Muscle of back (tissue), 13 donors: ENCODE measurements at places on chromosomes 6 and 20.

GRCh38 chr6:162871966-162872365 is 144.2 kb downstream of the PACRG start:
- no peak for DNase-seq

DNA sequence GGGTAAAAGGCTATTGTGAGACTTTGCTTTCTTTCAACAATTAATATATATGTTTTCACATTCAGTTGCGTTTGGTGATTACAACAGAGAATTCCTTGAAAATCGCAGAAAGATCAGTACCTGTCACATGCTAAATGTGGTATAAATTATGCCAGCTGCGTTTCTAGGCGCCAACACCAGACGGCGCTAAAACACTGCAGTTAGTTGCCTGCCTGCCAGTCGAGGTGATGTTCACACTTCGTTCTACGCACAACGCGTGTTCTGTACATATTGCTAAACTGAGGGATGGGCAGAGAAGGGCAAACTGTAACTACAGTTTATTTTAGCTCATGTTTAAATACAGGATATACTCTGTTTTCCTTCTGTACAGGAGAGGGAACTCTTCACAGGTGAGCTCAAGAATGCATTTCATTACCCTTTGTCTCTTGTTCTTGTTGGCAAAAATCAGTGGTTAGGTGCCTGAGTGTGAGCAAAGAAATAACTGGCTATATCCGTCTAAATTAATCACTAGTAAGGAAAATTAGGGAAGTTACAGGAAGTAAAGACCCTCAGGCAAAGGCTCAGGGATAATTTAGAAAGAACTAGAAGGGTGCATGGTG is 100.1 kb upstream of the RGS17 start:
- peak; percentile 10 for DNase-seq

DNA sequence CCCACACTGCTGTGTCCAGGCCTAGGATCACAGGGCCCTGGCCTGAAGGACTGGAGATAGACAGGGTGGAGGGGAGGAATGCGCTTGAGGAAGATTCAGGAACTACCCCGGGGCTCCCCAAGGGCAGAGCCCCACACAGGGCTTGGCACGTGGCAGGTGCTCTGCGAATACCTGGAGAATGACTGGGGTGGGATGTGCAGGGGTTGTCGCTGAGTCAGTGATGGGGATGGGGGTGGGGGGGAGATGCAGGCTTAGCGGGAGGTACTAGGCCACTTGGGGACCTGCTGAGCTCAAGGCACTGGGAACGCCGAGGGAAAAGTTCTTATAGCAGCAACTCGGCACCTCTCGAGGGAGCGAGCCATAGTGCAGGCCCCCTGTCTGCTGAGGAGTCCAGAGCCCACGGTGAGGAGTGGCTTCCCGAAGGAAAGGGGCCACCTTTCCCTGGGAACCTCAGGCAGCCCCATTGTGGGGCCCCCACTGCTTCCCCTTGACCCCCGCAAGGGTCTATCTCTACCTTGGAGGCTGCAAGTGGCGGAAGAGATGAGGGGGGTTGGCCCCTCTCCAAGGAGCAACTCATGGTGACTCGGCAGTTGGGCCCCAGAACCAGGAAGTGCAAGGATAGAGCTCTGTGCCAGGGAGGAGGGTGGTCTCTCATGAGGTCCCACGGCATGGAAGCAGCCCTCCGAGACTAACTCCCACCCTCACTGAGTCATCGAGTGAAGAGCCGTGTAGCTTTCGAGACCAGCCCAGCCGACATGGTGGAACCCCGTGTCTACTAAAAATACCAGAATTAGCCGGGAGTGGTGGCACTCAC is 33.1 kb downstream of the SRC start:
- no peak for DNase-seq

DNA sequence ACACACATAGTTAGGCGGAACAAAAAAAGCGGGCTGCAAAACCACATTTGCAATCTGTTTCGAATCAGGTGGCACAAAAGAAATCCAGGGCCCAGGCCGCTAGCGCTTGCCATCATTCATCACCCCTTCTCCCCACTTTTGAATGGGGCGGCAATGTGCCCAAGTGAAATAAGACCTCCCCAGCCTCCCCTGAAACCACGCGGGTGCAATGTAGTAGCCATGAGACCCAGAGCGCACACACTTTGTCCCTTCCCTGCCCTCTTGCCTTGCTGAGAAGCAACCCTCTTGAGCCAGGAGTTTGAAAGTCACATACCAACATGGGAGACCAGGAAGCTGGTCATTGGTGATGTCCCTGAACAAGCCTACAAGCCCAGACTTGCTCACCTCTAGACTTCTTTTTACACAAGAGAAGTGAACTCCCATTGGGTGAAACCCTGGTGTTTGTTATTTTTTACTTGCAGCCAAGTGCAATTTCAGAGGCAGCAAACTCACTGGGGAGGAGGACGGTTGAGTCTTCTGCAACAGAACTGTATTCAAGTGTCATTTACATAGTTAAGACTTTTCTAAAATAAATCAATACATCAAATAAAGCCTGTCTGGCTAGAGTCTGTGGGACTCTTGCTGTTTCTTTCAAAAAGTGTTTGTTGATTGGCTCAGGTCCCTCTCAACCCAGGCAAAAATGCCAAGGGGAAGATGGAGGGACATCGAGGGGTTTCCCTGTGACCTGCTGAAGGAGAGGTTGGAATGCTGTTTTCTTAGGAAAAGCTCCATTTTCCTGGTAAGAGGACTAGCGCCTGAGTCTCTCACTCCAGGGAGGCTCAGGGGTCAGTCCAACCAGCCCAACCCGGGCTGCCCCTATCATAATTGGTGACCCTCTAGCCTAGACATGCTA is 138.1 kb upstream of the PTPN1 start:
- DNase-seq: no peak

DNA sequence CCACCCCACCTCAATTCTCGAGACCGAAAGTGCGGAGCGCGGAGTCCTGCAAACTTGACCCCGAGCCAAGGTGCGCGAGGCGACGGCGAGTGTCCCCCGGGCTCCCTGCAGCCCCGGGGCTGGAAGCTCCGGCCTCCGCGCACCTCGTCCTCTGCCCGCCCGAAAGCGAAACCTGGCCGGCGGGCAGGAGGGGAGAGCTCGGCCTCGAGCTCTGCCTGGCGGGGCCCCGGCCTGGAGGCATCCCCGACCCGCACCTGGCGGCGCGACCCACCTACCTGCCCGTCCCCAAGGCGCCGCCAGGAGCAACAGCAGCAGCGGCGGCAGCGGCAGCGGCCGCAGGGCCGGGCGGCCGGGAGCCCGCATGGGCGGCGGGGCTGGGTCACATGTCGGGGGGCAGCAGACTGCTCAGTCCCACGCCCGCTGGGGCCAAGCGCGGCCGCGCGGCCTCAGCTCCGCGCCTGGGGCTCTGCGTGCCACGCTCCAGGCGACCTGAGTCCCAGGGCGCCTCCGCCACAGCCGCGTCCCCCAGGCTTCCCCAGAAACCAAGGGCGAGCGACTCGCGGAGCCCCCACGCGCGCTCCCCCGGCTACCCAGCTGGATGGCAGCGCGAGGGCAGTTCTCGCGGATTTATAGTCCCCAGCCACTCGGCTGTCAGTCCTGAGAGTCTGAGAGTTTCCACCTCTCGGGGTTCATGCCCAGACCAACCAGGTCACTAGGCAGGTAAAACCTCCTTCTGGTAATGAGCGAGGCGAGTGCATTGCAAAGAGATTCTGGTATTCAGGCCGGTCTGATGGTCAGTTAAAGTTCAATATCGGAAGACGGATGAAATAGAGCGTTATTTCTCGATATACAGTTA is at the start of gene IL20RA:
IL20RA (minus strand) TSS at position 600 of the 856 bp plus-strand sequence; CDS start at position 363, 237 bp downstream.
- peak; percentile 37 for DNase-seq

DNA sequence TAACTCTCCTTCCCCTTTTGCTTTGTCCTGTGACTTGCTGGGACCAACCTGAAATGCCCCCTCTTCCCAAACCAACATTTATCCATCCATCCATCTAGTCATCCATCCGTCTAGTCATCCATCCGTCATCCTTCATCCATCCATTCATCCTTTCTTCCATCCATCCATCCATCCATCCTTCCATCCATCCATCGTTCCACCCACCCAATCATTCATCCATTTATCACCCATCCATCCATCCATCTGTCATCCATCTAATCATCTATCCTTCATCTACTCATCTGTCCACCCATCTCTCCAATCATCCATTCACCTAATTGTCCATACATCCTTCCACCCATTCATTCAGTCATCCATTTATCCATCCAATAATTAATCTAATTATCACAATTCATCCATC is 92.7 kb downstream of the EDN3 start:
- no peak for DNase-seq

- no peak for DNase-seq
Measured at GRCh38 chr6:26594730-26595632, 1.8 kb upstream of the ABT1 start.

GRCh38 chr6:33988121-33989015 is 157.5 kb downstream of the GRM4 start:
- DNase-seq: no peak

GRCh38 chr6:90103056-90103800 is 193.4 kb downstream of the BACH2 start:
- no peak for DNase-seq

- DNase-seq: no peak
Measured at GRCh38 chr20:50823319-50823718, 28.5 kb downstream of the BCAS4 start.

GRCh38 chr20:50409495-50409894 is 100.7 kb upstream of the PTPN1 start:
- peak; percentile 32 for DNase-seq

DNA sequence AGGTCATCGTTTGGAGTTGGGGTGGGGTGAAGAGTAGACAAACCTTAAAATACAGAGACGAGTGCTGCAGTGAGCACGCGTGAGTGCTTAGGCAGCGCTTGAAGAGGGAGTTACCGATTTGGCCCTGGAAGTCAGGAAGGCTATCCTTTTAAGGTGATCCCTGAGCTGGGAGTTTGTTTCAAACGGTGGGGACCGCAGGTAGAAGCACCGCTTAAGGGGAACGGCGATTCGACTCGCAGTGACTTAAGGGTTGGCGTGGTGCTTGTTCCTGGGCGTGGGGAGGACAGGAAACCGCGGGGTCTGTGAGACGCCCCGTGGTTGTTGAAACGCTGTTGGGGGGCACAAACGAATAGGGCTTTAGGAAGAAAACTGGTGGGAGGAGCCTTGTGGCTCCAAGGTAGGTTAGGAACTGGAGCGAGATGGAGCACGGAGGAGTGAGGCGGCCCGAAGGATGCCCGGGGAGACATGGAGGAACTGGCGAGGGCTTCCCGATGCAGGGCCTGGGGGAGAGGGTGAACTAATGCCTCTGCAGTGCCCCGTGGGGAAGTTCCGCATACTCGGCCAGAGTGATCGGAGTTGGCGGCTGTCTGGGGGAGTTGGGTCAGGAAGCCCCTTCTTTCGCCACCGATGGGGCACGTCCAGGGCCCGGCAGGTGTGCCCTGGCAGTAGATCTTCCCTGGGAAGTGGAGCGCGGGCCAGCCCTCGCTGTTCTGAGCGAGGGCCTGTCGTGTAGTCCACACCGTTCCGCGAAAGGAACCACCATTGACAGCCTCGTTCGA is 1.3 kb upstream of the CDYL start:
- DNase-seq: peak; percentile 13

DNA sequence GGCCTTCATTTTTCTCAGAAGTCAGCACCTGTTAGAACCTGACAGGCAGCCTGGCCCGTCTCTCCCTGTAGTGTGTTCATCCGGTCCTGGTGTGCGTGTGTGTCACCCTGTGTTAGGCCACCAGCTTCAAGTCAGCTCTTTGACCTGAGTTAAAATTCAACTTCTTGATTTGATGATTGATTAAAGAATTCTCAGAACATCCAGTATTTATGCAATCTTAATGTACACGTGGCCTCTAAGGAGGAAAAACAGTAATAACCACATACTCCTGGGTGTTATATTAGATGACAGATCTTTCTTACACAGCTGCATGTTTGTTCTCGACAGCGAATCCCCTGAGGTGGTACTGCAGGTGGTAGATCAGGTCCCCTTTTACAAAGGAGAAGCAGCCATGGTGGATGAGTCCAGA is 19.1 kb upstream of the TMEM217 start:
- no peak for DNase-seq

DNA sequence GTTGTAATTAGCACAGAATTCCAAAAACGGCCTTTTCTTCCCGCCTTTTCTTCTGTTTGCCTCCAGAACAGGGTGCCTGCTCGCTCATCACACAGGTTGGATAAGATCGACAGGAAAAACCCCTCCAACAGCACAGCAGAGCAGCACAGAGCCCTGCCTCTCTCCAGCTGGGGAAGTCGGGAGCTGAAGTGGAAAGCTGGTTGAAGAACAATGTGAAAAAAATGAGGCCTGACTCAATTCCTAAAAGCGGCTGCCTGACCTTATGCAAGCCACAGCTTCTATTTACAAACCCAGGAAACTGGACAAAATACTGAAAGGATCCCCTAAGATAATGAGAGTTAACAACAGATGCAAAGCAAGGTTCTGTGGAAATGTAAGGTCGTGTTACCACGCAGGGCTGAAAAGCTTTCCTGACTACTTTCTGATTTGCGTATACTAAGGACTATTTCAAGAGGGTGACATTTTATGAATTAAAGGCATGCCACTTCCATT is 116.9 kb downstream of the TTLL2 start:
- DNase-seq: peak; percentile 20

GRCh38 chr6:144639654-144640053 is 354.5 kb downstream of the UTRN start:
- no peak for DNase-seq

DNA sequence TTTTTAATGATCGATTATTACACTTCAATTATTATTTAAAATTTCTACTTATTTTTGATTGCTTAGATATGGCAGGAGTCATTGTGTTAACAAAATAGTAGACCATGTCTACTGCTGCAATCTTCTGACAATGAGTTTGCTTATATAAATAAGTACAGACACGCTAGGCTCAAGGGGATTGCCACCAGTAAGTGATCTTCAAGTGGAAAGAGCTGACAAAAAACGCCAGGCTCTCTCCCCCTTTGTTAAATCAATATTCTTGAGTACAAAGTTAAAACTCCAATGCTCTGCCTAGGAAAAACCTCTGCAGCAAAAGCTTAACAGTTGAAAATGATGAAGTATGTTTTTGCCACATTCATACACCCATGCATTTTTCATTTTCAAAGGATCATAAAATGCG is 738.1 kb downstream of the HDGFL1 start:
- no peak for DNase-seq

- no peak for DNase-seq
Measured at GRCh38 chr20:15236812-15237211, 899.4 kb upstream of the FLRT3 start.

- DNase-seq: no peak
Measured at GRCh38 chr6:14280766-14281293, 163.3 kb downstream of the CD83 start.

DNA sequence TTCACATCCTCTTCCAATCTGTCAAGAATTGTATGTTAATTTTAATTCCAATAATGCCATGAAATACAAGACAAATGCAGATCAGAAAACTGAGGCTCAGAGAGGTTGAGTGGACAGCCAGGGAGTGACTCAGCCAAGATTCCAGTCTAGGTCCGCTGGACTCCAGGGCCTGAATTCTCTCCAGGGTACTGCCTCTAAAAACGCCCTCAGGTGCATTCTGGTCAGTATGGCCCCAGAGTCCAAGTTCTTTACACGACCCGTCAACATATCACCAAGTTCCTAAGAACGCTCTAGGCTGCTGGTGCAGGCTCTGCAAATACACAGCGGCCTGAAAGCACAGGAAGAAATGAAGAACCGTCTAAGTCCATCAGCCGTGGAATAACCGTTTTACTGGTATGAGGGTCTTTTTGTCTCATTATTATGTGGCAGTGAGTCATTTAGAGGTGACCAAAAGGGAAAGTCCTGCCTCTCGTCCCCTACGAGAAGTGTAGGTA is 709 bp upstream of the ASXL1 start:
- DNase-seq: no peak

GRCh38 chr6:154161689-154162088 is 122.6 kb downstream of the OPRM1 start:
- peak; percentile 16 for DNase-seq

- DNase-seq: no peak
Measured at GRCh38 chr6:74117113-74117512, 421.1 kb downstream of the CD109 start.
